ENCODE measurements at places on chromosomes 1 and 21.

- no peak for DNase-seq
These were observed 124.7 kb downstream of the CASZ1 start for GRCh38 chr1:10671622-10672342.

- no peak for DNase-seq
These were observed 155.3 kb downstream of the HHIPL2 start for GRCh38 chr1:222392556-222392955.

- no peak for DNase-seq
These were observed 21.4 kb downstream of the TEX38 start for GRCh38 chr1:46692811-46693770.

GRCh38 chr1:172172352-172172831 is 248.1 kb upstream of the C1orf105 start:
- DNase-seq, result no peak

GRCh38 chr1:30388386-30388785 is 335.0 kb downstream of the MATN1 start:
- no peak for DNase-seq

DNA sequence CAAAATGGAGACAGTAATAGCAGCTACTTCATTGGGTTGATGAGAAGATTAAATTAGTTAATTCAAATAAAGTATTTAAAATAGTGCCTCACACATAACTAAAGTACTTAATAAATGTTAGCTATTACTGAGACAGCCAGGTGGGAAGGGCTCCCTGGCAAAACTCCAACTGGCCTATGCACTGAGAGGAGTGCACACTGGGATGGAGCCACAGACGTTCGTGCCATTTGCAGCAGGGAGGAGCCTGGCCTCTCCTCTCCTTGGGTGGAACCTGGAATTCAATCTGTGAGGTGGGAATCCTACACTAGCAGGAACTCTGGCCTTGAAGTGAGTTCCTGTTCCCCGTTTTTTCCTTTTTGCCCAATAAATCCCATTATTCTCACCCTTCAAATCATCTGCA is 28.1 kb downstream of the SLC5A9 start:
- DNase-seq, result no peak

DNA sequence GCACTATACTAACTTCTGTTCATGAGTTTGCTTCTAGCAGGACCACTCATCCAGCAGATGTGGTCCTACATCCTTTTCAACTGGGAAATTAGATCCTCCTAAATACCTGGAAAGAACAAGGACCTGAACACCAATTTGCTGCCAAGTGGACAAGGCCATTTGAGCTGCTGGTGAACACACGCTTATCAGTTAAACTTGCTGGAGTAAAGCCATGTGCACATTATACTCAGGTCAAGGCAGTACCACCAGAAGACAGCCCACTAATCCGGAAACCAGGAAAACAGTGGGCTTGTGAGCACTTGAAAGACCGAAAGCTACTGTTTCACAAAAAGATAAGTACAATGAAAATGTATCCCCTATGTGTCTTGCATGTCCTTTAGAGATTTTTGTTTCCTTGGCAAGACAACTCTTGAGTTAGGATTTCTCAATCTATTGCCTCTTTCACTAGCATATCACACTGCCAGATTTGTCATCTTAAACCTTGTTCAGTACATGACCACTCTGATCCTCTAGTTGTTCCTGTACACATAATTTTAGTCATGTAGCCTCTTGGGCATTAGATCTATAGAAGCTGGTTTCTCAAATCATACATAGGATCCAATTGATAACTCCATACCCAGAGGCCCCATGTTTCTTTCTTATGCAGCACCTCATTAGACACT is 4.5 kb upstream of the REN start:
- DNase-seq, result no peak

- DNase-seq, result no peak
These were observed 150.9 kb downstream of the RERE start for GRCh38 chr1:8666389-8667167.

DNA sequence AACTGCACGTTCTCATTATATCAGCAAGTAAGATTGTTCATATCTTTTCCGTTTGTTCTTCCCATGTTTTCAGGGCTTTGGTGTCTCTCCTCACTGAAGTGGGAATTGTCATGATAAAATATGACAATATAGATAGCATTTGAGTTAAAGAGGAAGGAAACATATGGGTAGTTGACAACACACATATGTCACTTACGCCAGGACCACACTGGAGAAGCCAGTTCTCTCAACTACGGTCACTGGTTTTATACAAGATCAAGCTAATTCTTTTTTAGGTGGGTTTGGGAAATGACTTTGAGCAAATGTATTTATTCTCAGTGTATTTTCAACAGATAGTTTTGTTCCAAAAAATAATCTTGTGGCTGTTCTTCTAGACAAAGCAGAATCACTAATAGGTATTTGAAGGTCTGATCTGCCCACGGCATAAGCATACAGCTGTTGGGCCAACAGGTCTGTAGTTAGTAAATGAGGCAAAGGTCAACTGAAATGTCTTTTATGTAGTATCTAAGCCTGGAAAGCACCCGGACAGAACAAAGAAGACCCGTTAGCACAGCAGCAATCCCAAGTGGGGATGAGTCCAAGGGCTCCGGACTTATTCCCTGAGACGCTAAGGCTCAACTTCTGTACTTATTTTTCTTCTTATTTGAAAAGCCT is 433.6 kb upstream of the ZP4 start:
- DNase-seq, result no peak

GRCh38 chr1:36320291-36320761 is 3.1 kb downstream of the EVA1B start:
- no peak for DNase-seq

- no peak for DNase-seq
These were observed 47.2 kb downstream of the ARHGEF11 start for GRCh38 chr1:156998301-156998700.

DNA sequence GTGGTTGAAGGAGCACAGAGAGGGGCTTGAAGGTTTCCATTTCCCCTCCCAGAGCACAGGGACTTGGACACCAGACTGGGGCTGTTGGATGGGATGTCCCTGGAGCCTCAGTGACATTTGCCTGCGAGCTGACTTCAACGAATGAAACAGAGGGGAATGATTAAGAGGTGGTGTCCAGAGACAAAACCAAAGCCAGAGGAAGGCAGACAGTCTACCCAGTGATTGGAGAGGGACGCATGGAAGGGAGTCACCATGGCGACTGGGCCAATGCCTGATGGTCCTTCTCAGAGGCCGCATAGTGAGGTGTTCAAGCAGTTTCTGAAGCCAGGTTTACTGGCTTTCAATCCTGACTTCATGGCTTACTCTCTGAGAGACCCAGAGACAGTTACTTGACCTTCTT is 77.2 kb downstream of the NUF2 start:
- no peak for DNase-seq
